ENCODE measurements at places on chromosomes 5 and 9.

DNA sequence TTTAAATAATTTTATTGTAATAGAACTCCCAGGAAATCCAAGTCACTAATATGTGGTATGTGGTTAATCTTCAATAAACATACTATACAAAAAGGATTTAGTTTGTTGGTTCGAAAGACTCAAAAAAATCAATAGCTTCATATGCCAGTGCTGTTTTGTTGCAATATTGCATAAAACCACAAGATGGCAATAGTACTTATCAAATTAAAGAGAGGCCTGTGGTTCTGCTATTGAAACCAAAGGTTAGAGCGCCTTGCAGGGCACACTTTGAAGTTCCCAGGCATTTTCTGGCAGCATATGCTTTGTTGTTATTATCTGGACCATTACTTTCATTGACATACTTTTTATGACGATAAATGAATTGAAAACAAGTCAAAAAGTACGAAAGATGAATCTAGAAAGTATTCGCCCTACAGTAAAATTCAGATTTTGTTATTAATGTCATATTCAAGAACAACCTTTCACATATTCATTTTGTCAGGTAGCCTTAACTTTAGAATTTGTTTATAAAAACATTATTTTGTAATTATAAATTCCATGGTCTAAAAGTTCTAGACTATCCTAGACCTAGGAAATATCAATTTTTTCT is 316.3 kb downstream of the MCTP1 start:
- no peak for DNase-seq

DNA sequence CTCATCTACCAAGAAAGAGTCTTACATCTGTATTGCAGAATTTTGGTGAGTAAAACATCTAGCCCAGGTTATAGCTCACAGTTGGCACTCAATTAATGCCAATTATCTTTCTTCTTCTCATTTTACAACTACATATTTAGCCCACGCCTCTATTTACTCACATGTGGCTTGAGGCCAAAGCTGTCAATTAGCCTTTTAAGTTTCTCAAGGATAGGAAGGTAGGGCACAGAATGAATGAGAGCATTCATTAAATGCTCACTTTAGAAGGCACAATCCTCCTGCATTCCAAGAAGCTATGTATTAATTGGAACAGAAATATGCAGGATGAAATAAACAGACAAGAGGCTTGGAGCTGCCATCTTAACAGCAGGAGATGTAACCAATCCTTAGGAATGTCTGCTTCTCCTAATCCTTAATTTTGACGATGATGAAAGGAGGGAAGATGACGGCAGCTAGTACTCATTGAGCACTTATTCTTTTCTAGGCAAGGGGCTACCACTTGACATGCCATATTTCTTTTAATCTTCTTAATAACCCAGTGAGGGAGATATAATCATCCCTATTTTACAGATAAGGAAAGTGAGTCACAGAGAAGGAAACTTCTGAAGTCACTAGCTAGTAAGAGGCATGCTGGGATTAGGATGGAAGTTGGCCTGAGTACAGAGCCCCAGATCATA is 30.8 kb upstream of the PANK3 start:
- DNase-seq, result no peak

GRCh38 chr5:122906768-122907167 is 61.4 kb downstream of the SNX24 start:
- DNase-seq, result no peak

DNA sequence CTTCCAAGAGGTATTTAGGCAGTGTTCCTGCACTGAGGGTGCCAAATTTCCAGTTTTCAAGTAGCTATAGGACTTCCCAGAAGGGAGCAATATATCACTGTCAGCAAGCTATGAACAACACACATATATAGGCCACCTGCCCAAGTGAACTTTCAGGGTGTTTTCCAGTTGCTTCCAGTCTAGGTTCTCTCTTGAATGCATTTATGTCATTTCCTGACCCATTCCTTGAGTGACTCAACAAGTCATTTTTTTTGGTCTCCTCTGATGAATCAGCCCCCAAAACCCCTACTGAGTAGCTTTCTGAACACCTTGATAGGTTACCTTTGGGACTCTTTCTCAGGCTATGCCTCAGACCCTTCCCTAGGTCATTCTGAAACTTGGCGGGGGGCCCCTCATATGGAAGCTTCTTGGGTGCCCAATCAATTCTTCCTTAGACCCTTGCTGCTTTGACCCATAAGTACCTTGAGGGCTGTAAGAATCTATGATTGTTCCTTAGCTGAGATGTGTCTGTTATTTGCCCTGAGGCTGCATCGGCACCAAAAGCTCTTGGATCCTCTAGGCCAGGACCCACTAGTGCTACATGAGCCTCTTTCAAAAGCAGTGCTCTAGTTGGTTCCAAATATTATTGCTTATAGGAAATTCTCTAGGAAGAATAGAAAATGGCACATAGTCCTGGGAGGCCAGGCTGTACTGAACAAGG is 12.4 kb downstream of the DNAJB5 start:
- DNase-seq, result no peak

DNA sequence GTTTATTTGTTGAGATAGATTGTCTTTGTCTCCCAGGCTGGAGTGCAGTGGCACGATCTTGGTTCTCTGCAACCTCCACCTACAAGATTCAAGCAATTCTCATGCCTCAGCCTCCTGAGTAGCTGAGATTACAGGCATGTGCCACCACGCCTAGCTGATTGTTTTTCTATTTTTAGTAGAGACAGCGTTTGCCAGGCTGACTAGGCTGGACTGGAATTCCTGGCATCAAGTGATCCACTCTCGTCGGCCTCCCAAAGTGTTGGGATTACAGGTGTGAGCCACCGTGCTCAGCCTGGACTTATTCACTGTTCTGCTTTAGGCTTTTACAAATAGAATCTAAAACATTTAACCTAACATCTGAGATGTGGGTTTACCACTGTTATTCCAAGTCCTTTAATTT is 91.3 kb downstream of the COMMD10 start:
- DNase-seq, result no peak

DNA sequence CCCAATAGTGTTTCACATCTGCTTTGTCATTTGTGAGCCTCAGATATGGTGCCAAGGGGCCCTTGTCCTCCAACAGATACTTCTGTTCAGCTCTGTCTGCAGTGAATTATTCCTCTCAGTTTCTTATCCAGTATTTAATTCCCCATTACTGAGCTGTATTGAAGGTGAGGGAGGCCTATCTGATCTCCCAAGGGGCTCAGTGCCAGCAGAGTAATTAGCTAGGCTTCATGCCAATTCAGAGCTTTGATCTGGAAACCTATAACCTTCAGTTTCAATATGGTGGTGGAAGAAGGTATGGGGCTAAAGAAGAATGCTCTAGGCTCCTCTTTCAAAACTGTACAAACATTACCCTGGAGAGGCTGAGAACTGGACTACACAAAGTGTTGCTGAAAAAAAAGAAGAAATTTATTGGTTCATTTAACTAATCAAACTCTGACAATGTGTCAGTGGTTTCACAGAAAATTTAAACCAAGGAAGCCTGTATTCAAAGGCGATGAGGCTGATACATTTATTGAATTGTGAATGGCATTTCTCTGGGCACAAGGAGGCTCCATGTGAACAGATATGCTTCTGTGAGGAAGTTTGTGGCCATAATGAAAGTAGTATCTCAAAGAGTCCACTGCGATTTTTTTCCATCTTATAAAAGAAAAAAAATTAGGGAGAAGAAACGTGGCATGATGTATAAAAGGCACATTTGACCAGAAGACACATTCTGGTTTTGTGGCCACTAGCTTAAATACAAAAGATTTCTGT is 397.8 kb downstream of the TLE4 start:
- DNase-seq, result no peak

DNA sequence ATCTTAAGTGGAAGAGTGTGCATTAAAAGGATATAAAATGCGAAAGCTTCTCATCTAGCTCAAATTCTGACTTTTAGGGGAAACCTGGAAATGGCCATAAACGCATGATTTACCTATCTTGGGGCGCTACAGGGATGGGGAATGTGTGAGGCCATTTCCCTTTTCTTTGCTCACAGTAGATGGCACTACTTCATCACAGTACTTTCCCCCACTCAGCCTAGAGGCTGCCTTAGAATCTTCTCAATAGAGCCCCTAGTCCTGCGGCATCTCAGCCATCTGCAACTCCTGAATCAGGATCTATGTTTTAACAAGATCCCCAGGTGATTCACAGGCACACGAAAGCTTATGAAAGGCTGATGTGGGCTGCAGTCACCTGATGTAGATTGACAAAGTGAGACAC is 110.8 kb downstream of the LHFPL2 start:
- no peak for DNase-seq

DNA sequence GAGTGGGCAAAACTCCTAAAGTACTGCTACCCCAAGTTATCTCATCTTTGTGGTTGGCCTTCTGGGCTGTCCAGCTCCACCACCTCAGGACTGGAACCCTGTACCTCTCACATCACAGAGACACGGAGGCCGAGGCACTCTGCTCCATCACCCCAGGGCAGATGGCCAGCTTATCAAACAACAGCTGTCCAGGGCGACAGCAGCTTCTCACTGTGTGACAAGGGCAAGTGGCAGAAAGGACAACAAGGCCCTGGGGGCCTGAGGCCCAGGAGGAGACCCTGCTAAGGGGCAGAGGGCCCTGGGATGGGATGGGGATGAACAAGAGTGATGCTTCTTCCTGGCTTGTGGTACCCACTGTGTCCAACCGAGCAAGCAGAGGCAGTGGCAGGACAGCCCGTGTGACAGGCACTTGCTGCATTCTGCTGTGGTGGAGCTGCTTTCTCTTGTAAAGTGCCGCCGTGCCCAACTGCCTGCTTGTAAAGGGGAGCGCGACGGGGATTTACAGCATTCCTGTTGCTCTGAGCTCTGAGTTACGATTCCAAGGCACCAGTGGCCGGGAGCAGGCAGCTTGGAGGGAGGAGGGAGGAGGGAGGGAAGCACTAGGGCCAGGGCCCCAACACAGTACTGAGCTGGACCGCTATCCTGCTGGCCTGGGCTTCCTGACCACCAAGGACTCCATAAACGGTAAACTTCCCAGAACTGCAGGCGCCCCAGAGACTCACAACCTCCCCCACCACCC is 71.2 kb downstream of the SHB start:
- no peak for DNase-seq

- DNase-seq, result no peak
These were observed 390.5 kb downstream of the ZNF608 start for GRCh38 chr5:124355928-124356327.

DNA sequence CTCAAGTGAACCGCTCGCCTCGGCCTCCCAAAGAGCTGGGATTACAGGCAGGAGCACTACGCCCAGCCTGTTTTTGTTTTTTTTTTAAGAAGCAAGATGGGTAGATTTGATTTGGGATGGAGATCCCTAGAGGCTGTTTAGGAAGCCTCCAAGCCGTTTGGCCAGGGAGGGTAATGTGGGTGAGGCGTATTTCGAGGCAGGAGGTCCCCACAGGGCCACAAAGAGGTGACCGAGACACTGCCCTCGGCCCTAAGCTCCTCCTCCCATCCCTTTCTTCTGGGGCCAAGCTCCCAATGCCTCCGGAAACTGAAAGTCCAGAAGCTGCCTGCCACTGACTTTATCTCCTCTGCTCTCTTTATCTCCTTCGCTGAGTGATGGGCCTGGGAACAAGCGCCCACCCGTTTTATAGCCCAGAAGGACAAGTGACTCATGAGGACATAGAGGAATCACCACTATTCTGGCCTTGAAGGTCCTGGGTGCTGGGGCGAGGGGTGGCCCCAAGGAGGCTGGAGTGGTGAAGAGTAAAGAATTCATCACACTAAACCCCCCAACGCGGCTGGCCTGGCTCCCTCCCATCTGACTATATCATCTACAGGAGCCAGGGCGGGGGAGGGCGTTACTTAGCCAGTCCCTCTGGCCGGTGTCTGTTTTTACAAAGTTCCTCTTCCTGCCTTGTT is 2.0 kb upstream of the RALGDS start:
- no peak for DNase-seq

GRCh38 chr9:38227061-38227540 is 158.1 kb upstream of the SHB start:
- no peak for DNase-seq

GRCh38 chr5:81685471-81685870 is 65.4 kb downstream of the SSBP2 start:
- no peak for DNase-seq

DNA sequence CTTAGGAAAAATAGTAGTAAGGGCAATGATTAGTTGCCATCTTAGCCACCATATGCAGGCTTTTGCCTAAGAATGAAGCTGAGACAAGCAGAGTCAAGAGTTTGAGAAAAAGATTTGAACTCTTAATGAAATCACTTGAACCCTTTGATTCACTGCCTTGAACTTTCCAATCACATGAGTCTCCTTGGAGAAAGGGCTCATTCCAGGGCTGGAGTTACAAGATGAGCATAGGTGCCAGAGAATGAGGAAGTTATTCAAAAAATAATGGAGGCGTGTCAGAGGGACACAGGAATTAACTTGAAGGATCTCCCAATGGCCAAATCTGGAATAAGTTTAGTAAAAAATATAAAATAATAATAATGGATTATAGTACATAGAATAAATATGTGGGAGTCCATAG is 35.3 kb downstream of the MAT2B start:
- DNase-seq, result no peak

DNA sequence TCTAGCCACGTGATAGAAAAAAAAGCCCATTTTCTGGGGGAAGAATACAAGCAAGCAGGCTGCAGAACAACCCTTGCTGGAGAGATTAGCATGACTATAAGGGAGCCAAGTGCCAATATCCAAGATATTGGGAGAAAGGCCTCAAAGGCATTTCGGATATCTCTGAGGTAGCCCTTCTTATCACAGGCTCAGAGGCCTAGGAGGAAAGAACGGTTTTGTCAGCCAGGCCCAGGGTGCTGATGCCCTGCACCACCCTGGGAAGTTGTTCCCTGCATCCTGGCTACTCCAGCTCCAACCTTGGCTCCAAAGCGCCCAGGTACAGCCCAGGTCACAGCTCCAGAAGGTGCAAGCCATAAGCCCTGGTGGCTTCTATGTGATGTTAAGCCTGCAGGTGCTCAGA is 66.4 kb downstream of the C9orf153 start:
- DNase-seq, result no peak

DNA sequence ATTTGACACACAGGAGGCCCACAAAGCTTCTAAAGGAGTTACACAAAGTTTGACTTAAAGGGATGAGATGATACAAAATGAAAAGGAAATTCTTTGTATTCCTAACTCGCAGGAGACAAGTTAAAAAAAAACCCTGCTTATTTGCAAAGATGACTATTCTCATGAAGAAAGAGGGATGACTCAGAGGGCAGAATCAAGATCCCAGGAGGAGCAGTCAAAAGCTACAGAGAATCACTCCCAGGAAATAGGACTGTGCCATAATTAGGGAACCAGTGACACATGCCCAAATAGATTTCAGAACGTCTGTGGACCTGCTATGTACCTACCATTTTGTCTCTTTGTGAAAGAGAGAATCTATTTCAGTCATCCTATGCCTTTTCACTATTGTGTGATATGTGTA is 103.5 kb upstream of the ARRDC3 start:
- no peak for DNase-seq

GRCh38 chr9:98927724-98928123 is 16.0 kb upstream of the COL15A1 start:
- no peak for DNase-seq

DNA sequence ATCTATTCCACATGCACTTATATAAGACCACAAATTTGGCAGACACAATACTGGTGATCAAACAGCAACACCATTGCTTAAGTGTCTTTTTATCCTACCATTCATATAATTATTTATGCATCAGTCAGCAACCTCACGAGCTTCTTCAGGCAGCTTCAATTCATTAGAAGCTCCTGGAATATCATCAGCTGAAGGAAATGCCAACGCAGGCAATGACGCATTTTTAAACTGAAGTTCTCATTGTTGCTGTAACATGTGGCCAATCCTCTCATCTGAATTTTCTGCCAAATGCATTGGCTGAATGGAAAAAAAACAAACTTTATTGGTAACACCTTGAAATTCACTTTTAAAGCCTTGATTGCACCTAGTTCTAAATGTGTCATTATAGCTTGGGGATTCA is 376.4 kb upstream of the RGMB start:
- DNase-seq, result no peak
